ENCODE measurements at places on chromosomes 16 and 17.

DNA sequence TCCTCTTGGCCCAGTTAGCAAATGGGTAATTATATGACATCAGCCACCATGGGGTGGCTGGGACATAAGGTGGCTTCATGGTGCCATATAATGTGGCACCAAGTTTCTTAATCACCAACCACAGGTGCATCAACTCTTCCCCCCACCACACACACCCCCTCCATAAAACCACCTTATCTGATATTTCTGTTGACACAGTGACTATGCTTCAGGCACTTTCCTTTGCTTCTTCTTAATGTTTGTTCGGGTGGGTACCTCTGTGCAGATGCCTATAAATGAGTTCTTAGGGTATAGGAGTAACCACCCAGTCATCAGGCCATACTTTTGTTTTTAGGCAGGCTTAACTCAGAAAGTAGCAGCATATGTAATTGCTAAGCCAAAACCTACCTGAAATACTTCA, 29.5 kb downstream of the RNF43 start:
- peaks cover 1% of the 10 kb centered on the region for H3K36me3 ChIP-seq
- no peak overlapping the region for H3K4me3 ChIP-seq
- no peaks in the 10 kb centered on the region for H3K27me3 ChIP-seq
- H3K27ac ChIP-seq, result no peak overlapping the region

DNA sequence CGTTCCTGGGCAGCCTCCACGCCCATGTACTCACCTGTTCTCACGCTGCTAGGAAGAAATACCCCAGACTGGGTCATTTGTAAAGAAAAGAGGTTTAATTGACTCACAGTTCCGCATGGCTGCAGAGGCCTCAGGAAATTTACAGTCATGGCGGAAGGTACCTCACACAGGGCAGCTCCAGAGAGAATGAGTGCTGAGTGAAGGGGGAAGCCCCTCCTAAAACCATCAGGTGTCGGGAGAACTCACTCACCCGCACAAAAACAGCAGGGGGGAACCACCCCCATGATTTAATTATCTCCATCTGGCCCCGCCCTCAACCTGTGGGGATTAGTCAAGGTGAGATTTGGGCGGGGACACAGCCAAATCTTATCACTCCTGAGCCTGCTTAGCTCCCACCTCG, 18.2 kb downstream of the RAB40C start:
- peak; percentile 88 for DNase-seq
- H3K4me3 ChIP-seq, result no peak overlapping the region
- H3K36me3 ChIP-seq, result no peaks in the 10 kb centered on the region
- no peaks in the 10 kb centered on the region for H3K27me3 ChIP-seq
- H3K4me1 ChIP-seq, result peaks cover 14% of the 10 kb centered on the region

GRCh38 chr16:85065099-85065498, 37.5 kb downstream of the KIAA0513 start:
- no peak for DNase-seq
- no peak overlapping the region for H3K27ac ChIP-seq
- H3K27me3 ChIP-seq, result no peaks in the 10 kb centered on the region
- H3K4me1 ChIP-seq, result peaks cover 3% of the 10 kb centered on the region
- H3K4me3 ChIP-seq, result no peak overlapping the region

- H3K4me3 ChIP-seq, result no peak overlapping the region
- H3K27ac ChIP-seq, result no peak overlapping the region
- no peak for DNase-seq
- H3K27me3 ChIP-seq, result no peaks in the 10 kb centered on the region
- H3K4me1 ChIP-seq, result no peaks in the 10 kb centered on the region
- no peaks in the 10 kb centered on the region for H3K36me3 ChIP-seq
These were observed 404.6 kb downstream of the SLC39A11 start for GRCh38 chr17:72687886-72688285.

DNA sequence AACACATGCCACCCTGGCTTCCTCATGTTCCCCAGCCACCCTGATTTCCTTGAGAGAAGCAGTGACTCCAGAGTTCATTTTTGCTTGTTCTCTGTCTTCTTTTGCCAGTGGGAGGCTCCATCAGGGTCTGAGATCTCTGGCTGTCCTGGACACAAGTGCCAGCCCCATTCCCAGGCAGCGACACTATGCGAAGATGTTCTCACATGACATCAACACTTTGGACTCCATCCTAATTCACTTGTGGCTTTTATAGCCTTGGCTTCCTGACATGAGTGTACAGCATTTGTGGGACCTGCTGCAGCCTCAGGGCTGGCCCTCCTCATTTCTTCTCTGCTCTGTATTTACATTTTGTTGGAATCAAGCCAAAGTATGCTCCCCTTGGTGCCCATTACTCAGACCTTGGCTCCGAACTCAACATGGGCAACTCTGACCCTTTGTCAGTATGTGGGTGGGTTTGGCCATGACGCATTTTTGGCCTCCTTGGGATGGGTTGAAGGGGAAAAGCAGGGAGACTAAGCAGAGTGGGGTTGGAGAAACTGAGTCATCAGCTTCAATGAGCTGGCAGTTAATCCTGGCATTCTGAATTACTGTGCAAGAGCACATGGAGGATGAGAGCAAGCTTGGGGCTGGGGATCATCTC, 119.0 kb upstream of the EEF2KMT start:
- H3K36me3 ChIP-seq, result no peaks in the 10 kb centered on the region
- H3K4me3 ChIP-seq, result no peak overlapping the region
- DNase-seq, result no peak
- peaks cover 38% of the 10 kb centered on the region for H3K27me3 ChIP-seq
- H3K4me1 ChIP-seq, result no peaks in the 10 kb centered on the region

- H3K27me3 ChIP-seq, result no peaks in the 10 kb centered on the region
- no peak overlapping the region for H3K27ac ChIP-seq
- no peak overlapping the region for H3K4me3 ChIP-seq
- H3K36me3 ChIP-seq, result no peaks in the 10 kb centered on the region
- no peaks in the 10 kb centered on the region for H3K4me1 ChIP-seq
These were observed 6.0 kb downstream of the KRT15 start for GRCh38 chr17:41512546-41513167.

DNA sequence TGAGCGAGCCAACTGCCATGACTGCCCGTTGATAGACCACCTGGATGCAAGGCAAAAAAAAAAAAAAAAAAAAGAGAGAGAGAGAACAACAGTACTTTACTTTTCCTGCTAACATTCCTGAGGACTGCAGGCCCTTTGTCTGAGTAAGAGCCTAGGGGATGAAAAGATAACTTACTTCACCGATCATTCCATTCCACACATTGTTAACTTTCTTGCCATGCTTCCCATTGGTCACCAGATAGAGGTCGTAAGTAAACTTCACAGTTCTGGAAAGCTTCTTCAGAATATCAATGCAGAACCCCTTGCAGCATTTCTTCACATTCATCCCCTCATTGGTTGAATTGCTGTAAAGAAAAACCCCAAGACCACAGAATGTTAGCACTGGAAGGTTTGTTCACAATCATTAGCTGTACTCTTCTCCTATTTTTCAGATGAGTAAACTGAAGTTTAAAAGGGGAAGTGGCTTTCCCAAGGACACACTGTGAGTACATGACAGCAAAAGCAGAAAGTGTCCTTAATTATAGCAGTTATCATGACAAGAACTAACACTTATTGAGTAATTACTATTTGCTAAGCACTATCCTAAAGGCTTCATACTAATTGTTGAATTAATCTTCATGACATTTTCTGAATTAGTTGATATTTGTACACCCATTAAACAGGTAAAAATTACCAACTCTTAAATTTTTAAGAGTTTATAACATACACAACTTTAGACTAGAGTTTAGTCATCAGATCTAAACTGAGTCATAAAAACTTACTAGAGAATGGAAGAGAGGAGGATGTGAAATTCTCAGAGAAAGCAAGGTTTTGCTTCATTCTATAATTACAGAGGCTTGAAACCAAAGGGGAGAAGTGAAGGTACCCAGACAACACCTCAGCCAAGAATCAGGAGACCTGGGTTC, 341.2 kb downstream of the GRIN2A start:
- DNase-seq, result no peak
- no peaks in the 10 kb centered on the region for H3K36me3 ChIP-seq
- no peaks in the 10 kb centered on the region for H3K27me3 ChIP-seq
- no peak overlapping the region for H3K4me3 ChIP-seq
- H3K4me1 ChIP-seq, result no peaks in the 10 kb centered on the region

- no peaks in the 10 kb centered on the region for H3K4me1 ChIP-seq
- H3K27ac ChIP-seq, result no peak overlapping the region
- no peaks in the 10 kb centered on the region for H3K27me3 ChIP-seq
- H3K4me3 ChIP-seq, result no peak overlapping the region
These were observed 144.8 kb downstream of the MRTFB start for GRCh38 chr16:14215941-14216340.

DNA sequence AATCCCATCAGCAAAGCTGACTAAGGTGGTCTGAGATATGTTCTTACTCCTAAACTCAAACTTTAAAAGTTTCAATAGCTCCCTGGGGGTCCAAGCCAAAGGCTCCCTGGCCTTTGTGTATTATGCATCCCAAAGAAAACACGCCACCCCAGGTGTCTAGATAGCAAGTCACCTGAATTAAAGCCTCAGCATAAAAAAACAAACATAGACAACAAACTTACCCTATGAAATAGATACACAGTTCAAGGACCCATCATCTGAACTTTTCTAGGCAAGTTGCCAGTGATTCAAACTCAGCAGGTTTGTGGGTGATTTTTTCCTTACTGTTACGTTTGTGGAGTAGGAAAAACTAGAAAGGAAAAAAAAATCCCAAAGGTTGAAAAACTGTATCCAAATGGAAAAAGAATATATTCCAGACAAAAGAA, 12.5 kb downstream of the CMTM3 start:
- H3K27ac ChIP-seq, result no peak overlapping the region
- peaks cover 2% of the 10 kb centered on the region for H3K4me1 ChIP-seq
- DNase-seq, result no peak

DNA sequence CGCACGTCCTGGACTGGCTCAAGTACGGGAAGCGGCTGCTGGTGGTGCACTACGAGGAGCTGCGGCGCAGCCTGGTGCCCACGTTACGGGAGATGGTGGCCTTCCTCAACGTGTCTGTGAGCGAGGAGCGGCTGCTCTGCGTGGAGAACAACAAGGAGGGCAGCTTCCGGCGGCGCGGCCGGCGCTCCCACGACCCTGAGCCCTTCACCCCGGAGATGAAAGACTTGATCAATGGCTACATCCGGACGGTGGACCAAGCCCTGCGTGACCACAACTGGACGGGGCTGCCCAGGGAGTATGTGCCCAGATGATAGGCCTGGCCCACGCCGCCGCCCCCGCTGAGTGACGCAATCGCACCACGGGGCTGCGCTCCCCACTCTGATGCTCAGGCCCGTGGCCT, 50.2 kb downstream of the WSCD1 start:
- H3K27me3 ChIP-seq, result no peaks in the 10 kb centered on the region
- H3K36me3 ChIP-seq, result no peaks in the 10 kb centered on the region
- DNase-seq, result no peak

GRCh38 chr16:49799172-49799571, 56.7 kb downstream of the ZNF423 start:
- no peaks in the 10 kb centered on the region for H3K36me3 ChIP-seq
- H3K27ac ChIP-seq, result no peak overlapping the region
- DNase-seq, result no peak
- H3K4me1 ChIP-seq, result no peaks in the 10 kb centered on the region
- H3K27me3 ChIP-seq, result no peaks in the 10 kb centered on the region

DNA sequence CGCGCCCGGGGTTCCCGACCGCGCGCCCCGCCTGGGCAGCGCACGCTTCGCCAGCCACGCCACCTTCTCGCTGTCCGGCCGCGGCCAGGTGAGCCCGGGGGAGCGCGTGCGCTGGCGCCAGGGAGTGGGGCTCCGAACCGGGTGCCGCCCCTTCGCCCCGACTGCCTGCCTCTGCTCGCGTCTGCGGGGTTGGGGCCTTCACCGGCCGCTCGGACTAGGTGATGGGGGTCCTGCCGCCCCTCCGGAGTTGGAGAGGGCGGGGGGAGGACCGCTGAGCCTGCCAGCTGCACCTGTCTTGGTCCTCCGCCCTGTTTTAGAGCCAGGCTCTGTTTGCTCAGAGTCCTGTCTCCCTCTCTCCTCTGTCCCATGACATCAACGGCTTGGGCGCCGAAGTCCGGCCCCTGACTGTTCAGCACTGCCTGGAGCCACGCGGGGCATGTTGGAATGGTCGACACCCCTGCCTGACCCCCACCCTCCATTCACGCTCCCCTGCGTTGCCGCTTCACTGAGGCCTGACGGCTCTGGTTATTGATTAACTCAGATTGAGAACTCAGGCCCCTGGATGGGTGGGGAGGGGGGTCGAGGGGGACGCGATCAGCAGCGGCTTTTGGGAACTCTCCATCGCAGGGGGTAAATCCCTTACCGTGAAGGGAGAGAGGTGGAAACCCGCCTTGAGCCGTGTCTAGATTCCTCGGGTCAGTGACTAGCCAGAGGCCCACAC, 748 bp downstream of the SMTNL2 start:
- H3K4me3 ChIP-seq, result peak overlapping the region; percentile 38
- peaks cover 30% of the 10 kb centered on the region for H3K27me3 ChIP-seq
- peaks cover 3% of the 10 kb centered on the region for H3K4me1 ChIP-seq
- H3K27ac ChIP-seq, result no peak overlapping the region
- no peak for DNase-seq

GRCh38 chr17:9330141-9330540, 245.5 kb downstream of the STX8 start:
- no peak overlapping the region for H3K27ac ChIP-seq
- no peaks in the 10 kb centered on the region for H3K27me3 ChIP-seq
- no peaks in the 10 kb centered on the region for H3K4me1 ChIP-seq
- no peak overlapping the region for H3K4me3 ChIP-seq
- DNase-seq, result no peak

DNA sequence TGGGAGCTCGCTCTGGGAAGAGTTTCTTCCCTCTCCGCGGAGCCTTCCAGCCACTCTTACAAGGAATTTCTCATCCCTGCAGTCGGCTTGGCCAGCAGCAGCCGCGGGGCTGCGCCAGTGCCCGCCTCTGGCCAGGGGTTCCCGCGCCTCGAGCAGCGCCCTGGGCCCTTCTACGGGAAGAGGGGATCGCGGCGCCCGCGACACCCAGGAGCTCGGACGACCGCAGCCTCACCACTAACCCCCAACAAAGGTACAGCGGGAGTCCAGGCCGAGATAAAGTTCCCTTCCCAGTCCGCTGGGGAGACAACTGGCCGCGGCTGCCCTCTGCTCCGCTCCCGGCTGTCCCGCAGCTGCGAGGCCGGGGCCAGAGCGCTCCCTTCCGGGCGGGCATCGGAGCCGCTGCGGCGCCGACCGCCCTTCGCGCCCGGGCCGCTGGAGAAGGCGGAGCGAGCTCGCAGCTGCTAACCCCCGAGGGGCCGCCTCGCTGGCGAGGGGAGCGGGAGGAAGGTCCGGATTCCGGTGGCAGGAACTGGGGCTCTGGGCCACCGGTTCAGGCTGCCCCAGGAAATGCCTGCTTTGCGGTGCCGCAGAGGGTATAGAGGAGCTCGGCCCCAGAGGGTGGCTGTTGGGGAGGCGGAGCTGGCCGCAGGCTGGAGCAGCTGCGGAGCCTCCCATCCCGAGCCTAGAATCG, 3.6 kb upstream of the HS3ST3B1 start:
- peaks cover 13% of the 10 kb centered on the region for H3K4me1 ChIP-seq
- peaks cover 59% of the 10 kb centered on the region for H3K27me3 ChIP-seq
- H3K27ac ChIP-seq, result no peak overlapping the region
- peaks cover 2% of the 10 kb centered on the region for H3K36me3 ChIP-seq
